Fibroblast of lung (primary cell): ENCODE measurements at places on chromosomes 2 and 18. TPM values are rescaled to one million over a fixed set of nuclear protein-coding genes. Genes with fewer than 3 reads are reported as not detected.

Gene NT5DC4
- not detected in 2 replicates for total RNA-seq

GRCh38 chr2:111706481-111707001, 177.5 kb downstream of the ANAPC1 start:
- H3K27ac ChIP-seq = no peak overlapping the region
- peaks cover 21% of the 10 kb centered on the region for H3K4me1 ChIP-seq
- no peak overlapping the region for H3K4me3 ChIP-seq
- H3K27me3 ChIP-seq = peaks cover 2% of the 10 kb centered on the region

DNA sequence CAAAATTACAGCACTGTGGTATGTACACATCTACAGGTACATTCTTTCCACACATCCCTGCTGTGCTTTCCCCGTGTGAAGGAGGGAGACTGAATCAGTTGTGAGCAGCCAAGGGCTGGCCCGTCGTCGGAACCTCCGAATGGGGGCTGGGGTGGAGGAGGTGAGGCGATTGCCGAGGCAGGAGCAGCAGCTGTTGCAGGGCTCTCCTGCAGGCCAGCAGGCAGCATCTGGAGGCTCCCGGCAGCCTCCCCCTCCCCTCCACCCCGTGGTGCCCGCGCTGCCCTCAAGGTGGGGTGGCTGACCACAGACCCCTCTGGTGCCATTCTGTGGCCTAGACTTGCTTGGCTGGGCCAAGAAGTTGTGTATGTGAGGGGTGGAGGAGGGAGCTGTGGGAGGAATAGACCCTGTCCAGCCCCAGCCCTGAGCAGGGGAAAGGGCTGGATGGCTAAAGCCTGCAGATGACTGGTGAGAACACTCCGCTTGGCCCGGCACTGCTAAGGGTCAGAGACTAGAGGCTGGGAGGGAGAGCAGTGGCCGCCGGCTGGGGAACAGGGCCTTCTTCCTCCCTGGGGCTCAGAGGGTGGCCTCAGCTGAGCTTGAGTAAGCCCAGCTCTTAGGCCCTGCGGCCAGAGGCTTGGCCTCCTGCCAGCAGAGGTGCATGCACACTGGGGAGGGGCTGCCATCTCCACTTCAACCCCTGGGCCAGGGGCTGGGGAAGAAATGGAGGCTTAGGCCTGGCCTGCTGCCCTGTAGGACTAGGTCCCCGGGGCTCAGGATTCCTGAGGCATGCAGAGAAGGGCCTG, 7.6 kb downstream of the STAMBP start:
- peaks cover 2% of the 10 kb centered on the region for H3K36me3 ChIP-seq
- no peaks in the 10 kb centered on the region for H3K4me1 ChIP-seq
- H3K27me3 ChIP-seq = no peaks in the 10 kb centered on the region
- no peak overlapping the region for H3K27ac ChIP-seq
- no peak for DNase-seq

DNA sequence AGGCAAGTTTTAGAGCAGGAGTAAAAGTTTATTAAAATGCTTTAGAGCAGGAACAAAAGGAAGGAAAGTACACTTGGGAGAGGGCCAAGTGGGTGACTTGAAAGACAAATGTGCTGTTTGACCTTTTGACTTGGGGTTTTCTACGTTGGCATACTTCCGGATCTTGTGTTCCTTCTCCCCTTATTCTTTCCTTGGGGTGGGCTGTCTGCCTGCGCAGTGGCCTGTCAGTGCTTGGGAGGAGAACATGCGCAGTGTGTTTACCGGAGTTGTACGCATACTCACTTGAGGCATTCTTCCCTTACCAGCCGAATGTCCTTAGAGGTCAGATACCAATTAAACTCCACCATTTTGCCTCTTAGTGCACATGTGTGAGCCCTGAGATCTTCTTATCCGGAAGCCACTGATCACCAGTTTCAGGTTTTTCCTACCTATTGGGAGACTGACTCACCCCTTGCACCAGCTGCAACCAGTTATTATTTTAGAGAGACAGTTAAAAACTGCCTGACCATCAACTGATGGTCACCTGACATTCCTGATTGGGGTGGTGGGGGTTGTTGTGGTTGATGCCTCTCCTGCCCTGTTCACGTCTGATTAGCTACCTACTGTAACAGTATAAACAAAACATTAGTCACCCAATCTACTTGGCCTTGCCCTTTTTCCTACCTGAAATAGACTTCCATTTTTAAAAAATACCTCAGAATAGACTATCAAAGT, 67.5 kb downstream of the NYAP2 start:
- no peaks in the 10 kb centered on the region for H3K27me3 ChIP-seq
- H3K4me3 ChIP-seq = no peak overlapping the region
- no peak overlapping the region for H3K27ac ChIP-seq
- no peaks in the 10 kb centered on the region for H3K36me3 ChIP-seq
- no peaks in the 10 kb centered on the region for H3K4me1 ChIP-seq

GRCh38 chr2:220282236-220282635, 654.8 kb downstream of the SLC4A3 start:
- no peaks in the 10 kb centered on the region for H3K27me3 ChIP-seq
- H3K36me3 ChIP-seq = no peaks in the 10 kb centered on the region
- H3K27ac ChIP-seq = no peak overlapping the region
- DNase-seq = no peak
- no peak overlapping the region for H3K4me3 ChIP-seq

DNA sequence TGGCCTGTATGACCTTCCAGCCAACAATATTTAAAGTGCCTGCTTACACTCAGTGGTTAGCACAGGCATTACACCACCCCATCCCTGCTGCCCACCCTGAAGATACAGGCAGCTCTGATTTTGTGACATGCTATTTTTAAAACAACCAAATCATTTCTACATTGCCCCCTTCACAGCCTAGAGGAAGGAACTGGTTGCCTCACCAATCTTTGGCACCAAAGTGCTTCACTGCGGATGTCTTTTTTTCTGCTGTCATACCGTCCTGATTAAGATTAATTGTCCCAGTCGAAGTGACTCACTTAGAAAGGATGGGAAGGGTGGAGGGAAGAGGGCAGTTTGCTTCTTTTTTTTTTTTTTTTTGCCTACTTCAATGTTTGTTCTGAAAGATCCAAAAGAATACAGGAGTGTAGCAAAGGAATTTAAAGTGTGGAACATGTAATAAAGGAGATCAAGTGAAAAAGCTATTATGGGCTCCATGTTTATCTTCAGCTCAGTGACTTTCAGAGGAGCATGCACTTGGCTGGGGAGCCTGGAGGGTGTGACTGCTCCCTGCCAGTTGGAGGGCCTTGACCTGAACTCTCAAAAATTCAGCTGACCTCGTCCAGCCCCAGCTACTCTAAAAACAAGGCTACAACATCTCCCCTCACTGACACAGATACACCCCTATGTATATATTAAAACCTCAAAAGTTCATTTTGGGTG, 501.1 kb upstream of the TNP1 start:
- H3K36me3 ChIP-seq = no peaks in the 10 kb centered on the region
- no peaks in the 10 kb centered on the region for H3K27me3 ChIP-seq
- DNase-seq = peak; percentile 89
- peak overlapping the region; percentile 35 for H3K27ac ChIP-seq
- H3K4me1 ChIP-seq = peaks cover 19% of the 10 kb centered on the region
- H3K4me3 ChIP-seq = no peak overlapping the region

GRCh38 chr2:240303896-240304745, 131.3 kb upstream of the GPC1 start:
- no peak for DNase-seq
- no peaks in the 10 kb centered on the region for H3K4me1 ChIP-seq
- no peaks in the 10 kb centered on the region for H3K27me3 ChIP-seq
- no peaks in the 10 kb centered on the region for H3K36me3 ChIP-seq
- no peak overlapping the region for H3K27ac ChIP-seq

DNA sequence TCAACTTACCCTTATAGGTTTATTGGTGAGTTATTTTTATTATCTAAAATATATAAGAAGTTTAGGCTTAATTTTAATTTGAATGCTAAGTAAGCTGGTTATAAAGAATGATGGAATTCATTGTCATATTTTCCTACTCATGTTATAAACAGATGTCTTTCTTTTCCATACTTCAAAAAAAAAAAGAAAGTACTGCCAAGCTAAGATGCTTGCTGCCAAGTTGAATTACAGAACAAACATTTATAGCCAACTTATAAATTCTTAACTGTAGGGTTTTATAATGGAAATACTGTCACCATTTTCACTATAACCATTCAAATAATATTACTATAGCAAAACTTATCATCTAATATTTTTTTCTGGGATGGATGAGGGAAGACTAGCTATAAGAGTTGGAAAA, 676.0 kb downstream of the NRXN1 start:
- H3K4me3 ChIP-seq = no peak overlapping the region
- DNase-seq = no peak
- H3K27ac ChIP-seq = no peak overlapping the region
- no peaks in the 10 kb centered on the region for H3K27me3 ChIP-seq
